NCI-H510A treated with DMSO at 0.1 percent for 48 hours (cell line): ENCODE measurements at places on chromosomes 1 and 21.
A peak's percentile ranks its signal among the peaks of the same experiment; 100 is the strongest.

DNA sequence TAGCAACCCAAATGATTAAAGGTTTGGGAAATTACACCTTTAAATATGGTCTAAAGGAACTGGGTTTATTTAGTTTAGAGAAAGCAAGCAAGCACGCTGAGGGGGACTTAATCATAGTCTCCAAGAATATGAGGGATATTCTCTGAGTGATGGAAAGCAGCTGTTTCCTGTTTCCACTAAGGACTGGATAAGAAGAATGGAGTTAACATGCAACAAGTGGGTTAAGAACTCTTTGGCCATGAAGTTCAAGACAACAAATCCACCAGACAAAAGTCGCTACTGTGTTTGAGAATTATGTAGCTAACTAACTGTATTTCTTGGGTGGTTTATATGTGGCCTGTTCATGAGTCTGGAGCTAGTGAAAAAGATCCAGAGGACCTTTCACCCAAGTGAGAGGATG, 85.7 kb downstream of the TGFB2 start:
- no peak for DNase-seq

DNA sequence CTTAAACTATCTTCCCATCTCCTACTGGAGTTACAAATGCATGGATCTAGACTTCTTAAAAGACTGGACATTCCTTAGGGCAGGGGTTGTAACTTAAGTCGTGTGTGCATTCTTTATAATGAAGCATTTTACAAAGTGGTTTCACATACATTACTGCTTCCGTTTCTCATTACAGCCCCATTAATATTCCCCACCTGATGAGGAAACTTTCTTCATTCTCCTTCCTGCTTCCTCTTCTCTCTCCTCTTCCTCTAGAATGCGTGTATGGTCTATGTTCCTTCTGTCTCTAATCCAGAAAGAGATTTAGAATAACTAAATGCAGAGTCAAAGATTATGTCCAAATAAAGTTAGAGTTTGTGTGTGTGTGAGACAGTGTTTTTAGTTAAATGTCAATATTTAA, 1.8 kb upstream of the CAP1 start:
- DNase-seq: no peak

- DNase-seq: no peak
These were observed 55.8 kb downstream of the GNG12 start for GRCh38 chr1:67777440-67777839.

DNA sequence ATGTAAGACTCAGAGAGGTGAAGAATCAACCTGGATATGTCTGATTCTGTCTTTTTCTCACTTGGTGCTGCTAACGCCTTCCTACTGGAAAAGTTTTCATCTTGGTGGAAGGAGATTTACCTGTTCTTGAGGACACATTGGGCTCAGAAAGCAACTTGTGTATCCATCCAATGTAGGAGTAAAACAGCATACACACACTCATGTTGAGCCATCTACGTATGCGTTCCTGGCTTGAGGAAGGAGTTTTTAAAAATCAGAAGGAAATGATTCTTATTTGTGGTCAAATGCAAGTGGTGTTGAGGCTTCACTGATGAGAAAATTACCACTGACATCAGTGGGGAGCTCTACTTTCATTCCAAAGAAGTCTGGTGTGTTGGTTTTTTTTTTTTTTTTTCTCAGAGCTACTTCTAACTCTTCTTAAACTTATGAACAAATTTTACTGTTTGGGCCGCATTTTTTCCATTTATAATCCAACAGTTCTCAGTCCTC, 25.6 kb downstream of the XCL2 start:
- no peak for DNase-seq

DNA sequence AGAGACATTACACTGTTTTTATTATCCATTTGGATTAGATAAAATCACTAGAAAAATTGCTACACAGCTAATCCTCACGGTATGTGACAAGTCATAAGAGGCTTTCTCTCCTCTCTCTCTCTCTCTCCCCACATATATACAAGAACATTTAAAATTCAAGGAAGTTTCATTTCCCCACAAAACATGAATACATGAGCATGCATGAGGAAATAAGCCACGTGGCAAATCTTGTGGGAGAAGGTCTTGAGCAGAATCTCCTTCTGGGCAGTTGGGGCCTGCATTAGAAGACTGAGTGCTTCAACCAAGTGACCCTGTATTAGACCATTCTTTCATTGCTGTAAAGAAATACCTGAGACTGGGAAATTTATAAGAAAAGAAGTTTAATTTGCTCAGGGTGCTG, 1313.1 kb downstream of the MRPL39 start:
- DNase-seq: no peak

DNA sequence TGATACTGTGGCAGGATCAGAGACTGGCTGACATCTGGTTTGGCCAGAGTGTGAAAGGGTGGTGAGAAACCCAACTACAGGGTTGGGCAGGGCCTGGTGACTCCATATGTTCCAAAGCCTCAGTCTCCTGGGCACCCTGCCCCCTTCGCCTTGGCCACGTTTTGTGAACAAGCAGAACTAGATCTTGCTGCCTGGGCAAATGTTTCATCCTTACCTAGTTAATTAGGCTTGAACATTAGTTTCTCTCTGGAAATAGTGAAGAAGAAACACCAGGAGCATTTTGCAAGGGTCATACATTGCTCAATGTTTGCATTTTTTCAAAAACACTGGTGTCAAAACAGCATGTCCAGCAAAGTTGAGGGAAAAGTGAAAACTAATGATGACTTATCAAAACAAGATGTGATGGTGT, 60.5 kb downstream of the MAP3K7CL start:
- DNase-seq: no peak

DNA sequence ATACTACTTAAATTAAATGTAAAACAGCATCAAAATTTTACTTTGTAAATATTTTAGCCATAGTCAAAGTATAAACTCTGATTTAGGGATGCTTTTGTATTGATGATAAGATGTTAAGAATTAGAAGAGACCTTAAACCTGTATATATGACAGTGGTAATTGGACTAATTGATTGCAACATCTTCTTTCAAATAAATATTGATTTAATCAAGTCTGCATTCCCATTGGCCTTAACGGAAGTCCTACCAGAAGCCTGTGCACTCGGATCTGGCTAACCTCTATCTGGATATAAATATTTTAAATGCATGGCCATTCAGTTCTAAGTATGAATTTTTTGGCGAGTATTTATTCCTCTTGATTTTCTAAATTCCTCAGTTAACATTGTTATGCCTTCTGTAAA, 856.1 kb downstream of the USP25 start:
- DNase-seq: no peak

DNA sequence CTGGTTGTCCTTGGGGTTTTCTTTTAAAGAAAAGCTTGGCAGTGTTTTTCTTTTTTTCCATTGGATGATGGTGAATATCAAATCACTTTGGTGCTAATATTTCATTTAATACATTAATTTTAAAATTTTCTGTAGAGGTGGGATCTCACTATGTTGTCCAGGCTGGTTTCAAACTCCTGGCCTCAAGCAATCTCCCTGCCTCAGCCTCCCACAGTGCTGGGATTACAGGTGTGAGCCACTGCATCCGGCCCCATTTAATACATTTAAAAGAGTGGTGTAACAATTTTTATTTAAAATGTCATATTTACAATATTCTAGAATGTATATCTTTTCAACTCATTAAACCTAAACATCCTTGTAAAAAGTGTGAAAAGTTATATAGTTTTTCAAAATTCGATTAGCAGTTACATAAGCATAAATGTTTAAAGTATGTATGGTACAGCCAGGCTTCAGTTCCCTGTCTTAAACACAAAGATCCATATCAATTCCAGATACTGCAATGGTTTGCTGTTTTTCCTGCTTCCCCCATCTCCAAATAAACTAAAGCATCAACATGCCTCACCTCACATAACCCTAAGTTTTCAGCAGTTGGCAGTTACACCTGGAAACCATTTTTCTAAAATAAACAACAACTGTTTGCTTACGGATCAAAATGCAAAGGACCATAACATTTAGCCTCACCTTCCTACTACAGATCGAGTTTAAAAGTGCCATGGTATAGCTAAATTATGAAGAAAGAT, 8.9 kb upstream of the LGALS8 start:
- peak; percentile 74 for DNase-seq
